ENCODE measurements at places on chromosomes 6 and 20.

DNA sequence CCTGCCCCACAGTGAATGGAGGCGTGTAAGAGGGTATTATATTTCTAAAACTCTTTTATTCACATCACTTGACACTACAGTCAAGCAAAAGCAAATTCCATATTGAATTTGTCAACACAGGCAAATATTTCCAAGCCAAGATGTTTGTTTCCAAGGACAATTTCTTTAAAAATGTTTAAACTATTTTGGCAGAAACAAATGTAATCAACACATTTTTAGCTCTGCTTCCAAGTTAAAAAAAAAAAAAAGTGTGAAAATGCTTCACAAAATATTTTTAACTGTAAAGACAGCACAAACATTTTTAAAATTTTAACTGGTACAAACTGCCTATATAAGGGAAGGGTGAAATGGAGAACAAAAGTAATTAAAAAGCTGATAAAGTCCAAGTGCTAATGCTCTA is 44.9 kb upstream of the DST start:
- no peak for DNase-seq

DNA sequence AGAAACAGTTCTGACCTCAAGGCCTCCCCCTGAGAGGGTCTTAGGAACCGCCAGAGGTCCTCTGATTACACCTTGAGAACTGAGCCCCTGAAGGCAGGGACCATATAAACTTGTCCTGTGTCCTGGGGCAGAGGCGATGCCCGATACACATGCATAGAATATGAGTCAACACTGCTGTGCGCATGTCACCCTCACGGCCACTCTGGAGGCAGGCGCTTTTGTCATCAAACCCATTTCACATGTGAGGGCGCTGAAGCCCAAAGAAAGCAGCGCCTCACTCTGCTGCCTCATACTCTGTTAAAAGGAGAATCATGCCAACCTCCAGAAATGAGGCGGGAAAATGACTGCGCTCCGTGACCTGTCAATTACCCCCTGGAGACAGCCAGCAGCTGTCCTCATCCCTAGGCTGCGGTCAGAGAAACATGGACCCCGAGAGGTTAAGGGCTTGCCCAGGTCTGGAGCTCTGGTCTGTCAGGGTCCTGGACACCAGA is 158.3 kb downstream of the GRM4 start:
- DNase-seq: no peak

GRCh38 chr6:166418691-166419143 is 36.0 kb upstream of the MPC1 start:
- DNase-seq: peak; percentile 16

GRCh38 chr6:53203483-53203882 is 54.8 kb upstream of the GCM1 start:
- DNase-seq: no peak

- DNase-seq: no peak
Observed at GRCh38 chr6:106167096-106167814, 81.1 kb downstream of the PRDM1 start.

DNA sequence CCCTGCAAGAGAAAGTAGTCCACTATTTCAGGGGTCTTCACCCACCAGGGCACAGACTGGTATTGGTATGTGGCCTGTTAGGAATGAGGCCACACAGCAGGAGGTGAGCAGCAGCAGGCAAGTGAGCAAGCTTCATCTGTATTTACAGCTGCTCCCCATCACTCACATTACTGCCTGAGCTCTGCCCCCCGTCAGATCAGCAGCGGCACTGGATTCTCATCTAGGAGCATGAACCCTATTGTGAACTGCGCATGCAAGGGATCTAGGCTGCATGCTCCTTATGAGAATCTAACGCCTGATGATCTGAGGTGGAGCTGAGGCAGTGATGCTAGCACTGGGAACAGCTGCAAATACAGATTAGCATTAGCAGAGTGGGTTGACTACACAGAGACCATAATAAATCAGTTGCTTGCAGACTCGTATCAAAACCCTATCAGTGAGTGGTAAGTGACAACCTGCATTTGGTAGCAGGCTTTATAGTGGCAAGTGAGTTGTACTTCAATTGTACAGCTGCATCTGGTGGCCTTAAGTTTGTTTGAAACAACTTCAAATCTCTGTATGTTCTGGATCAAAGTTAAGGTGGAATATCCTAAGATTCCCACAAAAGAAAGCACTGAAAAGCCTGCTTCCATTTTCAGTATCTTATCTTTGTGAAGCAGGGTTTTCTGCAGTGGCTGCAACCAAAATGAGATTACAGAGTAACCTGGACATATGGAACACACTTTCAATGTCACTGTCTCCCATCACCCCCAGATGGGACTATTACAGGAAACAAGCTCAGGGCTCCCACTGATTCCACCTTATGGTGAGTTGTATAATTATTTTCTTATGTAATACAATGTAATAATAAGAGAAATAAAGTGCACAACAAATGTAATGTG is 12.8 kb downstream of the C6orf141 start:
- DNase-seq: no peak
